ENCODE measurements at places on chromosomes 16 and 17.

DNA sequence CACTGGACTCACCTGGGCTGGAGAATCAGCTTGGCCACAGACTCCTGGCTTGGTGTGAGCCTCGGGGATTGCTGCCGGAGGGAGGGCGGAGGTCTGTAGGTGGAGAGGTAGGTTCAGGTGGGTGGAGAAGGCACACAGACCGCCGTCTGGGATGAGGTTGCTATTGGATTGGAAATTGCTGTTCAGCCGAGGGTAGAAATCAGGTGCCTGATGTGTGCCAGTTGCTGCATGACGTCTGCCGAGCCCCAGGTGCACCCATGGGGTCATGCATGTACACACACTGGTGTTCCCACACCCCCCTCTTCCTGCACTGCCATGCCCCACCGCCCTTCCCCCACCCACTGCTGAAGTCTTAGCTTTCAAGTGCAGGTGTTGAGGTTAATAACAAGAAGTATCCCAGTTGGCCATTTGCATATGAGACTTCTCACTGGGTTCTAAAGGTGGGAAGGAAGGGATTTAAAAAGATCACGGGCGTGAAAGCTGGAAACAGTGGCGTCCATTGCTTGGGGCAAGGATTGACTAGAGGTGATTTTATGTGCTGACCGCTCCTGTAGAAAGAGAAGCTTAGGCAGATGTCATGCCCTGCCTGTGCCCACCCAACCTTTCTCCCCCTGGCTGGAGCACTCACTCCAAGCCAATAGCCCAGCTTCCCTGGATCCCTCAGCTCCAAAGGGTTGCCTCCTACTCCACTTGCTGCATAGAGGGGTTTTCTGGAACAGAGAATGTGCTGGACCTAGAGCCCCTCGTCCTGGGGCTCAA is 193.6 kb downstream of the CCDC182 start:
- DNase-seq = no peak

- DNase-seq = no peak
These were observed 190.3 kb upstream of the MAF start for GRCh38 chr16:79790854-79791253.

DNA sequence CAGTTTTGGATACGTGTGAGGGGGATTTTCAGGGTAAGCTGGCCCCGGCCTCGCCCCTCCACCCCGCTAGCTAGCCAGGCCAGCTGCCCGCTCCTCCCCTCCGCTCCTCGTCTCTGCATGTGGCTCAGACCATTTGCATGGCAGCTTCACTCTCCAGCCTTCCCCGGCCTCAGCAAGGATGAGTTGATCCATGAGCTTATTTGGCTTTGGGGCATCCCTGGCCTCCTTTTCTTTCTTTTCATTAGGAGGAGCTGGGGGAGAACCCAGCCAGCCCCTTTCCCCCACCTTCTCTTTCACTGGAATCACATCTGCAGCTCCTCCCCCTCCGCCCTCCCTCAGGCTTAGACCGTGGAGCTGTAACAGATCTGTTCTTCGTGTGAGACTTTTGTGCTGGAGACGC is 30.7 kb downstream of the ELAC2 start:
- DNase-seq = no peak

GRCh38 chr17:64005734-64006167 is 7.6 kb downstream of the PRR29 start:
- DNase-seq = no peak

GRCh38 chr16:27960619-27961295 is 102.8 kb downstream of the GSG1L start:
- DNase-seq = no peak

DNA sequence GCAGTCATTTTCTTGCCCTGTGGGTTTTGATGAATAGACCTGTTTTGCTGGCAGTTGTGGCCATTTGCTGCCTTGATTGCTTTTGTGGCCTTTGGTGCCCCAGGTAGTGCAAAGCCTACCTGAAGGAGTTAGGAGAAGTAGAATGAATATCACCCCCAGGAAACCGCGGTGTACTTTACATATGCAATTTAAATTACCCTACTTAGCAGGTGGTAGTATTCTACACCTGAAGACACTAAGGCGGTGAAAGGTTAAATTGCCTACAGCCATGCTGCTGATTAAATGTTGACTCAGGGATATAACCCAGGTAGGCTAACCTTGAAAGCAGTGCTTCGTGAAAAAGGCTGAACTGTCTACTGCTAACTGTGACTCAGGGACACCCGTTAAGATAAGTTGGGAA is 27.2 kb upstream of the WWOX start:
- DNase-seq = no peak

GRCh38 chr16:53944025-53944424 is 240.1 kb downstream of the FTO start:
- DNase-seq = no peak
